ENCODE measurements at places on chromosomes 1 and 21.

- DNase-seq = no peak
These were observed 96.8 kb downstream of the INTS7 start for GRCh38 chr1:211938561-211938997.

DNA sequence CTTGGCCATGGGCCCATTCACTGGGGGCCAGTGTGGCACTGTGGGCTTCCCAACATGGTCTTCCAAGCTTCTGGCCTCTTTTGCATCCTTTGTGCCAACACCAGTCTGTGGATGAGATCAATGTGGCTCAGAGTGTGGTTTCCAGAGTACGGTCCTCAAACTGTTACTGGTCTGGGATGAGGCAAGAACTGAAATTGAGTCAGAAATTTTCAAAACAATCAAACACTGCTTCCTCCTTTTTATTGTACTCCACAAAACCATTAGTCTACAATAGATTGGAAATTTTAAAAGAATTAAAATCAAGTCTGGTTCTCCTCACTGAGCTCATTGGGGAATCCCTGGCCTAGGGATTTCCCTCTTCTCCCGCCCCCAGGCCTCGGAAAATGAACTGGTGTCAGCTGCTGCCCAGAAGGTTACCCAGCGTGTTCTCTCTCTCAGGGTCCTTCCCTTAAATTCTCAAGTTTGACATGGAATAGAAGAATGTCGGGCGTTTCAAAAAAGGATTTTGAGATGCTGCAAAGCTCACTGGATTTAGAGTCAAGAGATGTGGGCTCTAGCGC lies 222.0 kb downstream of the SDCCAG8 start:
- no peak for DNase-seq

DNA sequence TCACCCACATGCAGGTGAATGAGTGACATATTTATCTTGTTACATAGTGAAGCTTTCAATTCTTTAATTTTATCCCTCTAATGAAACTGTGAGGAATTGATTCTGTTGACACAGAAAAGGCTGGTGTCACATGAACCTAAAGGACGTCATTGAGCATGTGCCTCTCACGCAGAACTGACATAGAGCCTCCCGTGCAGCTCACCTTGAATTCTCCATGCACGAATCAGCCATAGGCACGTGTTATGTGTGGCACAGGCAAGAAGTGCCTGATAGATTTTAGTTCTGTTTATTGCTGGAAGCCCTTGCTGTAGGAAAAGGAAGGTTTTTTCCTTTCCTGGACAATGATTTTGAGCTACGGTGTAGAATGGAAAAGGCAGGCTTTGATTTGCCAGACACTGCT lies 11.3 kb downstream of the ADARB1 start:
- DNase-seq = no peak

GRCh38 chr1:20325407-20325843 lies 34.8 kb downstream of the VWA5B1 start:
- DNase-seq = no peak

DNA sequence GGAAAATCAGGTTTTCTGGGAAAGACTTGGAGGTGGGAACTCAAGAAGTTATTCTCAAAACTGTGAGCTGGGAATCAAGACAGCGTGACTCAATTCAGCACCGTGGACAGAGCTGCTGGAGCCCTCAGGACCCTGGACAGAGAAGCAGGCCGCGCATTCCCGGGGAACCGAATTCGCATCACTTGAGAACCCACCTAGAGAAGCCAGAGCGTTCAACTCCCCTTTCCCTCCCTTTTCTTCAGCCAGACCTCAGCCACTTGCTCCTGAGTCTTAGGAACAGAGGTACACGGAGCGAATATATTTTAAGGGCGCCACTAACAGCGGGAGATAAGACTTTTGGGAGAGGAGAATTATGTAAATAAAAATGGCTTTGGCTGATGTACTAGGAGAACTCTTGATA lies 2.0 kb upstream of the LIN28A start:
- DNase-seq = peak; percentile 59

- no peak for DNase-seq
These were observed 1.4 kb downstream of the LRRC7 start for GRCh38 chr1:69569175-69569541.

DNA sequence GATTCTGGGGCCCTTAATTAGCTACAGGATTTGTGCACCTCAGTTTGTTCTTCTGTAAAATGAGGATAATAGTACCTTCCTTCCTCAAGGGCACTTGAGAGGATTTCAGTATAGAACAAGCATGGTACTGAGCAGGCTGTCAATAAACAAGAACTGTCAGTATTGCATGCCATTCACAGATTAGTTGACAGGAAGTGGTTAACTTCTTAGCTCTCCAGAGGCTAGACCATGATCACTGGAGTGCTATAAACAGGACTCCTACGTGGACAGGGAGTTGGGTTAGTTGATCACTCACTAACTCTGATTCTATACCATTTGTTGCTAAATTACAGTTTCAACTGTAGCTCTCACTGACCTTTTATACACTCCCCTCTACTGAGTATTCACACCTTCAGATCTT lies 126.2 kb upstream of the DAB1 start:
- DNase-seq = no peak

DNA sequence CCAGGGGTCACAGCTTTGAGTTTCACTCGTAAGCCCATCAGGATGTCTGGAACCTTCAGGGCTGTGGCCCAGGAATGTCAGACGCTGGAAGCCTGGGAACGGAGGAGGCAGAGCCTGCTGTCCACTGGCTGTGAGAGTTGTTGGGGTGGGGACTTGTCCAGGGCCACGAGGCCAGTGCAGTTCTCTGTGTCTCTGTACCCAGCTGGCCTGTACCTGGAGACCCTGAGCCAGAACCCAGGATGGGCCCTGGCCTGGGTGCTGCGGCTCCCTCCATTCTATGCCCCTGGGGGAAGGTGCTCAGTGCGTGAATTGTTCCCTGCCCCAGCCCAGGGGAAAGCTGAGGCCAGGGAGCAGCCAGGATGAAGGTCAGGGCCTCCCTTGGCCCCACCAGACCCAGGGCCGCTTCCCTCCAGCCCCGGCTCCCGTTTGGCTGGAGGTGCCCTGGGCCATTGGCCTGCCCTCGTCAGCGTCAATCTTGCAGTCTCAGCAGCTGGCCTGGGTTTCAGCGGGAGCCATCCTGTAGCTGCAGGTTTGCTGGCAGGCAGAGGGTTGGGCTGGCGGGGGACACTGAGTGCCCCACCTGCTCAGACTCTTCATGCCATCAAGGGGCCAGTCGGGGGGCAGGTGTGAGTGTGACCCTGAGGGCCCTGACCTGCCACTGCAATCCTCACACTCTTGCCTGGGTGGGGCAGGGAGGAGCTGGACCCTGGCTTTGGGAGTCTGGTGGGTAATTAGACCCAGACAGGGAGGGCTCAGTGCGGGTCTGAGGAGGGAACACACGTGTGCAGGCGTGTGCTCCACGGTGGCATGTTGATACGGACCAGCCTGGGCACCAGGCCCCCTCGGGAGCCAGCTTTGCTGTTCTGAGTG lies 724 bp upstream of the CALML6 start:
- no peak for DNase-seq

GRCh38 chr1:71533950-71534349 lies 453.1 kb upstream of the ZRANB2 start:
- no peak for DNase-seq

GRCh38 chr1:228334954-228335353 lies 71.7 kb downstream of the TRIM11 start:
- DNase-seq = no peak

- DNase-seq = no peak
These were observed 1.6 kb upstream of the METTL25B start for GRCh38 chr1:156726549-156727226.

GRCh38 chr1:235637756-235638534 lies 11.6 kb downstream of the GNG4 start:
- DNase-seq = no peak

DNA sequence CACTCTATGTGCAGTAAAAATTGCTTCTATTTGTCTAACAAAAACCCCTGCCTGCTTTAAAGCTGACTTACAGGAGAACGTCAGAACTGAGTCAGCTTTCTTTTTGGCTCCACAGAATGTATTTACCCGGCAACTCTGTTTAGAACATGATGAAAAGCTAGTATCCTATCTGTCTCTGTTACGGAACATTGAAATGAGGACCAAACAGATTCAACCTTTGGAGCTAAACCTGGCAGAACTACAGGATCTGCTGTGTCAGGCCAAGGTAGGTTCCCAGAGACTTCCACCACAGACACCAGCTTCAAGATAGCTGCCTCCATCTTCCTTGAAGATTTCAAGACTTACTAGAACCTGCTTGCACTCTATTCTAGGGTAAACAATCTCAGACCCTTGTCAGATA lies 132.6 kb downstream of the MACF1 start:
- no peak for DNase-seq

GRCh38 chr21:45366931-45367401 lies 38.0 kb upstream of the COL18A1 start:
- DNase-seq = no peak

DNA sequence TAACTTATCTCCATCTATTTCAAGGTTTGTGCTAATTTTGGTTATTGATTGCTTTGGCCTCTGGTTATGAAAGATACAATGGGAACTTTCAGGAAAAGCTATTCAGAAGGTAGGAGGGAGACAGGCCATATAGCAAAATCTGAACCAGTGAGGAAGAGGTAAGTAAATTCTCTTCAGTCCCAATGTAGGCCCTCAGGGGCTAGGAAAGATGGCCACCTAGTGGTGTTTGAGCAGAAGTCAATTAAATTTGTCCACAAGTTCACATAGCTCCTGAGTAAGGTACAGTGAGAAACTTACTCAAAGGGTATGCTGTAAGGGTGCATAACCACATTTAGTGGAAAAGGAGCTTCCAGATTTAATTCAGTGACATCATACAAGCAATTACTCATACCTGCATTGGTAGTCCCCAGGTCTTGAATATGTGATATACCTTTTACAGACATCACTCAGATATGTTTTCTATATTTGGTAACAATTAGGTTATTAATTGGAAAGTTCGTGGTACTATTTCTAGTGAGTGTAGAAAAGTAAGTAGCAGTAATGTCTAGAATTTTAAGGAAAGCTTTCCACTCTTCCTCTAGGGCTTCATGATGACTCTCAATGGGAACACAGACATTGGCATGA lies 21.4 kb upstream of the FMO1 start:
- DNase-seq = no peak

DNA sequence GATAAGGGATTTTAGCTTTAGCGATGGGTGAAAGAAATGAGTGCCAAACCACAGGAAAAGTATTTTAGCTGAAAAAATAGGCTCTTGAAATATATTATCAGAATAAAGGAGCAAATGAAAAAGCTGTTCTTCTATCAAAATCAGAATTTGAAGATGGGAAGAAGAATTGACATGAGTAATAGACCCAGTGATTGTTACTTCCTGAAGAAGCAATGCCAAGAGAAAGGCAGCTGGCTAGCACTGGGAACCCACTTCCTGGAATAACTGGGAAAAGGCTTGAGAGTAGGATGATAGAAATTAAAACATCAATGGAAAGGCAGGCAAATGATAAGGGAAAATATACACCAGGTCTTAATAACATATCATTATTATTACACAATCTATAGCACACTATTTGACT lies 29.9 kb upstream of the LYPLAL1 start:
- DNase-seq = no peak

DNA sequence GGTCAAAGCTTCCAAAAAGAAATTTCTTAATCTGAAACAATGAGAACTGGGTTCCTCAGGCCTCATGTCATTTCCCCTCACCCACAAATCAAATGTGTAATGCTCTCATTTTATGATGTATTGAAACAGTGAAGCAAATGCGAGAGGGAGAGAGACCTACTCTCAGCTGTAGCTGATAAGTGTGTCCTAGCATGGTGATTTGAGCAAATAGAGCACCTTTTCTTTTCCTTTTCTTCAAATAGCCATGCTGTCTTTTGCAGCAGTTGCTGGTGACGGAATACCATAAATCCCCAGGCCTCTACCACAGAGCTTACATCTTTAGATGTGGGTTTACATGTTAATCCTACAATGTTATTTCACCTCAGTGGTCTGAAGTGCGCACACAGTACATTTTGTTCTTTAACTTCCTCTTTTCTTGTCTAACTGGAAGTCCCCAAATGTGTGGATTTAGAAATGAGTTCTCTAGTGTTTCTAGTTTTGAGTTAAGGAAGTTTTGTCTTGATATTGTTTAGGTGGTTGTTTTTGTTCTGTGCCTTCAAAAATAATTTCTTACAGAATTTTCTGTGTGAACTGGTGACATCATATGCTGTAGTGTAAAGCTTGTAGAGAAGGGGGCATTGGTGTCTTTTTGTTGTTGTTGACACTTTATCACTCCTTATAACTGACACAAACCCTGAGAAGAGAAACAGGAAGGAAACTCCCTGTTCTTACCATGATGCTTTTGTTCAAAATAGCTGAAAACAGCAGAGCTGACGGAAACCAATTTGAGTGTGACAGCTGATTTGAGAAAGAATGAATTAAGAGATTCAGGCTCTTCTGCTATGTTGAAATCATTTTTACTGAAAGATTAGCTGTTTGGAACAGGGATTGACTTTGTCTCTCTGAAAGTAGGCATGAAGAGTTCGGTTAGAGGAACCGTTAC lies 12.2 kb downstream of the SMAP2 start:
- DNase-seq = no peak

DNA sequence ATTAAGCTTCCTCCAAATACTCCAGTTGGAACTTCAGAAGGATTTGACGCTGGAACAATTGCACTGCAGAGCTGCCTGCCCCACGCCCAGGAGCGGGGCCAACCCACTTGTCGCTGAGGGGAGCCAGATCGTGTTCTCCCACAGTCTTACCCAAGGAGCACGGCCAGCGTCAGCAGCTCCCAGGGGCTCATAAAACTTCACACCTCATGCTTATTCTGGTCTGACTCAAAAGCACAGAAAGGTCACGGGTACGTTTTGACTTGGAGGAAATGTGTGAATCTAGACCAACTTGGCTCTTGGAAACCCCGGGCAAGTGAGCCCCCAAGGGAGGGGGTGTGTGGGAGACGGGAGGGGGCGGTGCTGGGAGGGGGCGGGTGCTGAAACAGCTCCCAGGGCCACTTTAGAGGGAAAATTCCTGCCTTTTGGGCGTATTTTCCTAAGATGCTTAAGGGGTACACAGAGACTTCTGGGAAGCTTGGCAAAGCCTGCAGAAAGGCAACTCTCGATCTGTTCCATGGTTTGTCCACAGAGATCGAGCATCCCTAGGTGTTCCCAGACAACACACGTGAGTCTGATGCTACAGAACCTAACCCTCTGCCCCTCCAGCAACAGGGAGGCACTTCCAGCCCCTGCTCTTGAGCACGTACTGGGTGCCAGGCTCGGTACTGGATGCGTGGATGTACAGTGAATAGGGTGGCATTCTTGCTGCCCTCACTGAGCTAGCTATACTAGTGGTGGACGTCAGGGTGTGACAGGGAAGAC lies 98.9 kb downstream of the DHRS3 start:
- DNase-seq = peak; percentile 45

DNA sequence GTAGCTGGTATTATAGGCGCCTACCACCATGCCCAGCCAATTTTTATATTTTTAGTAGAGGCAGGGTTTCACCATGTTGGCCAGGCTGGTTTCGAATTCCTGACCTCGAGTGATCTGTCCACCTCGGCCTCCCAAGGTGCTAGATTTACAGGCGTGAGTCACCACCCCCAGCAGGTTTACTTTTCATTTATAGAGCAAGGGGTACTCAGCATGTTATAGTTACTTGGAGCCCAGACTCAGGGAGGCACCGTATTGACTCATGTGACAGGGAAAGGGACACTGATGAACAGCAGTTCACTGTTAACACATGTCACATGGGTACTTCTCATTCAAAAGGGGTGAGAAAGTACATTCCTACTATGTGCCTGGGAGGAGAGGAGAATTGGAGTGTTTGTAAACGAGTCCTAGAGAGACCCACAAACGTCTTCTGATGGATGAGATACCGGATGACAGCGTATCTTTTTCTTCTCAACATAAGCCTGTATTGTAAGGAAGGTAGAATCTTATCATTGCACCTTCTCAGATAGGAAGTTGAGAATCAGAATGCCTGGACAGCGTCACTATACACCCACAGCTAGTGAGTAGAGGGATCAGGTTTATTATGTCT lies 510.0 kb downstream of the USP25 start:
- DNase-seq = no peak

- no peak for DNase-seq
These were observed 17.6 kb upstream of the ALDH4A1 start for GRCh38 chr1:18919956-18920355.

All from stimulated activated CD8-positive, alpha-beta memory T cell treated with anti-CD3 and anti-CD28 coated beads, Interleukin-4, amount 100 ng/mL, for 24 hours (primary cell).